ENCODE measurements at places on chromosomes 6 and 20.

DNA sequence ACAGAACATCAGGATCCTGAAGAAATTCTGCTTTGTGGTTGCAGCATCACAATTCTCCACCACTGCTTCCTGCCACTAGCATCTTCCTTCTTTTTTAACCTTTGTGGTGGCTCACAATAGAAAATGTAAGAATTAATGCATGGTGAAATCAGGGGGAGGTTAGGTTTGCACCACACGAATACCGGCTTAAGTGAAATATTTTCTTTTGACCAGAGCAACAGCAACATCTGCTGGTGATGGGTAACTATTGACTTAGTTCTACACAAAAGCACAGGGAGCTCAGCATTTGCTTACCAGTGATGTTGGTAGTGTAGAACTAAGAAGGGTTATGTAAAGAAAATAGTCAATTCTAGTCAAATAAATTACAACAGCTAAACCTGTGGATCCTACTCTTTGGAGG, 280.5 kb downstream of the SYNE1 start:
- no peak for DNase-seq

- DNase-seq, result peak; percentile 80
Measured at GRCh38 chr20:1813101-1813529, 82.1 kb upstream of the SIRPA start.

DNA sequence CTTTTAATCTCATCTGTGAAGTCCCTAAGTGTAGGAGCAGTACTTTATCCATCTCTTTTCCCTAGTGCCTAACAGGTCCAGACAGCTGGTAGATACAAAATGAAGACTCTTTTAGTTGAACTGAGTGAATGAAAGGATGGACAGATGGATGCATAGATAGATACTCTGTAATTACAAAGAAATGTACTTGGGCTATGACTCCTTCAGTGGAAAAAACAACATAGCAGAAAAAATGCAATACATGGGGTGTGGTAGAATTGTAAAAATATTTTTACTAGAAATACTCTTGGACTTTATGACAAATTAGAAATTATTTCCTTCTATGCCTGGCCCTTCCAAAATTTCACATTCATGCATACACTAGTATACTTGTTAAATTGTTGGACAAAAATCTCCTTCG, 29.3 kb downstream of the KCNQ5 start:
- no peak for DNase-seq

- no peak for DNase-seq
Measured at GRCh38 chr6:97557355-97557754, 274.3 kb upstream of the MMS22L start.

DNA sequence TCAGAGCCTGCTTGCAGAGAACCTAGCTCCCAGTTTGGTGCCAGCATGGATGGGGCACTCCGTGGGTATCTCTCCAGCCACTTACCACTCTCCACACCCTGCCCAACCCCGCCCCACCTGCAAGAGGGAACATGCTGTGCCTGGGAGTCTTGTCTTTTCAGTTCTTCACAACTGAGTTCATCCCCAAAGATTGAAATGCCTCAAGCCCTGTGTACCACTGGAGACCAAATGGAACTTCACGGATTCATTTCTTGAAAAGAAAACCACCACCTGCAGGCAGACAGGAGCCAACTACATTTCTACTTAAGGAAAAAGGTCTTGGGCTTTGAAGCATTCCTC, 50.1 kb downstream of the TRERF1 start:
- no peak for DNase-seq

DNA sequence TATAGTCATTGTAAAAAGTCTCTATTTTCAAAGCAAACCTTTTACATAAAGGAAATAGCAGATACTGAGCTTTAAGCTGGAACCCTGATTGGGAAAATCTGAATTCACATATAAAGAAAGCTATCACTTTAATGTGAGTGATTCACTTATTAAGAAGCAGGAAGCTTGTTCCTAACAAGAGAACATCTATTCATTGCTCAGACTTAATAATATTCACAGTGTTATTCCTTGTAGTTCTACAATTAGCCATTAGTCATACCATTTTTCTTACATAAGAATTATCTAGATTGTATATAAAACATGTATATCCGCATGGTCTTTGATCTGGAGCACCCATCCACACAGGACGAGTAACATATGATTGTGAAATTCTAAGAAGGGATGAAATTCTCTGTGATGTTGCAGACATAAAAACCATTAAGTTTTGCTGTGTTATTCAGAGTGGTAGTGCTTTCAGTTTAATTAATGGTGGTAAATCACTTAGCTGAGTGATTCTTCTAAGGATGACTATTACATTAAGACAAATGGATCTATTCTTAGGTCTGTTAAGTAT, 71.1 kb upstream of the FOXQ1 start:
- no peak for DNase-seq

DNA sequence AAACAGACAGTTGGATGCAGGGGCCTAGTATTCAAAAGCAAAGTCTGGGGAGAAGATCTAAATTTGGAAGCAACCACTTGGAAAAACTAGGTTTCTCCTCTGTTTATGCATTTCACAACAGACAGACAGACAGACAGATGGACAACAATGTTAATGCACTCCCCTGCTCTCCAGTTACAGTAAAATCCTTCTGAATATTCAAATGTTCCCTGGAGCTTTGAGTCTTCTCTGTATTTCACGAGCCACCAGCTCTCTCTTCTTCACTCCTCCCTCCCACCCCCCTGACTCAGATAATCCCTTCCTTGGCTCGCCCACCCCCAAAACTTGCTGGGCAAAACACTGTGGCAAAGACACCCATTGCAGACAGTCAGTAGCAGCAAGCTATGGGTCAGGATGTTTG, 129.3 kb upstream of the TOP1 start:
- DNase-seq, result no peak

DNA sequence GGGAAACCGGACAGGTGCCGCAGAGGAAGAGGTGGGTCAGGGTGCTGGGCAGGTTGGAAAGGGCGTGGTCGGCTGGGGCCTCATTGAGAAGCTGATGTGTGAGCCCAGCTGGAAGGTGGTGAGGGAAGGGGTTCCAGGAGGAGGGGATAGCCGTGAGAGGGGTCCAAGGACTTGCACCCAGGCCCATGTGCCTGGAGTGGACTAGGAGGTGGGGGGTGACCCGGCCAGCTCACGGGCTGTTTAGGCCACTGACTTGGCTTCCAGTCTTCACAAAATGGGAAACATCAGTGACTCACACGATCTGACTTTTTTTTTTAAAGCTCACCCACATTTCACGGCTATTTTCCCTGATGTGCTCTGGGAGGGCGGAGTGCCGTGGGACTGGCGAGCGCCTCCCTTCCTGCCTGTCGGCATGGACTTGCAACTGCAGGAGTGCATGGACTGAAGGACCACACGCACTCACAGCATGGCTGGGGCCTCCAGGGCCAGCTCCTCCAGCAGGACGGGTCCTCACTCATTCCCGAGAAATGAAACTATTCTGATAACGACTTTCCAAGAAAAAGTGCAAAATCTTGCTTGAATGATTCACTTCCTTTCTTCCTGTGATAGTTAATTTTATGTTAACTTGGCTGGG, 13.5 kb upstream of the PDE10A start:
- no peak for DNase-seq

GRCh38 chr6:38573801-38574395, 65.8 kb downstream of the BTBD9 start:
- no peak for DNase-seq

GRCh38 chr20:1291191-1291741, 25.2 kb downstream of the SNPH start:
- no peak for DNase-seq

- DNase-seq, result no peak
Measured at GRCh38 chr20:1808101-1808500, 87.1 kb upstream of the SIRPA start.

DNA sequence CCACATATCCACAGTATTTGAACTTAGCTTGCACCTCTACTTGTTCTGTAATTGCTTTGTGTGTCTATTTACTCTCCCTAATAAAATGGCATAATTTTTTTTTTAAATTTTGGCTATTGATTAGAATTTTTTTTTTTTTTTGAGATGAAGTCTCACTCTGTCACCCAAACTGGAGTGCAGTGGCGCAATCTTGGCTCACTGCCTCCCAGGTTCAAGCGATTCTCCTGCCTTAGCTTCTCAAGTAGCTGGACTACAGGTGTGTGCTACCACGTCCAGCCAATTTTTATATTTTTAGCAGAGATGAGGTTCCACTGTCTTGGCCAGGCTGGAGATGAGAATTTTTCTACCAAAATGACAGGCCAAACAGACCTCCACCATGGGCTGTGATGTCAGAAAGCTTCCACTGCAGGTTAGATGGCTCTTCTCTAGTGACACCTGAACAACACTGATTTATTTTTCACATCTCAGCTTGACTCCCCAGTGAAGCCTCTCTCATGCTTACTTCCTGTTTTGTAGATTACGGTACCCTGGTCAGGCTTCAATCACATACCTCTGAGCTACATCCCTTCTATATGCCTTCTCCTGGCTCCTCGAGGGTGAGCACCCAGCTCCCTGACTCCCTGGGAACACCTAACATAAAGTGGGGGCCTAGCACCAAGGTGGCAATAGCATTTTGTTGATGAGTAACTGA, 112.8 kb downstream of the ARHGAP18 start:
- DNase-seq, result no peak

DNA sequence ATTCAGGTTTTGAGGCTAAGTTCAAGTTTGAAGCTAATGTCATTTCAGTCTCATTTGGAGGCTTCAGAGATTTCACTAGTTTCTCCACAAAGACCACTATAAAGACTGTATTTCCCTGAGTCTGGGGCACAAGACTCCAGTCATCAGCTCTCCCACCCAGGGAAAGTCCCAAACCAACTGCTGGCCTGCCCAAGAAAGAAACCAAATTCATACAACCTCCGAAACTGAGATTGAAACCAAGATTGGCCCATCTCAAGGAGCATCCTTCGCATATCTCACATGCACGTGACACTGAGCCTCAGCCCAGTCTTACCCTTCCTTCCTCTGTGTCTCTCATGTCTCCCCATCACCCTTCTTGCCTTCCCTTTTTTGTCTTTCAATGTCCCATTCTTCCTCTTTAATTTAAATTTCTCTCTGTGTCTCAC, 3.5 kb upstream of the LTA start:
- DNase-seq, result no peak

- no peak for DNase-seq
Measured at GRCh38 chr6:56914798-56915658, 39.9 kb upstream of the BEND6 start.

- no peak for DNase-seq
Measured at GRCh38 chr20:8434326-8434876, 302.3 kb downstream of the PLCB1 start.

GRCh38 chr6:132954936-132955335, 140.6 kb downstream of the RPS12 start:
- DNase-seq, result no peak

Data from sciatic nerve (tissue), 2 donors.